ENCODE measurements at places on chromosomes 1 and 21.
A peak's percentile ranks its signal among the peaks of the same experiment; 100 is the strongest.

- DNase-seq, result peak; percentile 80
Observed at GRCh38 chr1:222711319-222712252, 705 bp downstream of the AIDA start.

- no peak for DNase-seq
Observed at GRCh38 chr1:143691971-143692529, 279.7 kb downstream of the FAM72C start.

DNA sequence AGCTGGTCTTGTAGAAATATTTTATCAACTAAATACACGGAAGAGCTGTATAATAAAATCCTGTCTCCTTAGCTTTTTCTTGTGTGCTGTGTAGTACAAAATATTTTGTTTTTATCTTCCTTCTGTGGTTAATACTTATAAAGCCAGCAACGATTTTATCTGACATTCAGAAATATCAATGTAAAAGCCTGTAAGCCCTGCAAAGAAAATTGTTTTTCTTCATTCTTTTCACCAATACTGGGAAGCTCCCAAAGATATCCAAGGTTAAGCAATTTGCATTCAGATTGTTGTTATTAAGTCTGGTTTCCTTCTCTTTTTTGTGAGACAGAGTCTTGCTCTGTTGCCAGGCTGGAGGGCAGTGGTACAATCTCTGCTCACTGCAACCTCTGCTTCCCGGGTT lies 38.0 kb upstream of the KIF26B start:
- no peak for DNase-seq

- no peak for DNase-seq
Observed at GRCh38 chr21:32710069-32710784, 17.6 kb downstream of the SYNJ1 start.

GRCh38 chr1:203567596-203567995 lies 59.0 kb upstream of the ATP2B4 start:
- no peak for DNase-seq

- DNase-seq, result peak; percentile 38
Observed at GRCh38 chr1:8424539-8425116, 106.7 kb downstream of the SLC45A1 start.

GRCh38 chr21:42112857-42113256 lies 41.7 kb downstream of the UMODL1 start:
- DNase-seq, result no peak

DNA sequence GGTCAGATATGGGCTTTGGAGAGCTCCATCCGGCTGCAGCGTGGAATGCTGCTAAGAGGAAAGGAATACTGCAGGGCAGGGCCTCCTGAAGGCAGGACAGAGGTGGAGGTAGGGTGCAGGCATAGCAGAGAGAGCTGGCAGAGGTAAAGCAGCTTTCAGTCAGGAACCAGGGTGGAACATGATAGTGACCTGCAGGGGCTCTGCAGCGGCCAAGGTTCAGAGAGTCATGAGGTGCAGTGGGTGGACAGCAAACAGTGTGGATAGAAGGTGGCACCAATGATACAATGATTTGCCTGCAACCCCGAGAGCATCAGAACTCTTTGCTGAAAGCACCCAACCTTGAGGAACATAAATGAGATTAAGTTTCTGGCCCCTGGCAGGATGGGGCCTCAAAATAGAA lies 119.3 kb downstream of the BEND5 start:
- no peak for DNase-seq

DNA sequence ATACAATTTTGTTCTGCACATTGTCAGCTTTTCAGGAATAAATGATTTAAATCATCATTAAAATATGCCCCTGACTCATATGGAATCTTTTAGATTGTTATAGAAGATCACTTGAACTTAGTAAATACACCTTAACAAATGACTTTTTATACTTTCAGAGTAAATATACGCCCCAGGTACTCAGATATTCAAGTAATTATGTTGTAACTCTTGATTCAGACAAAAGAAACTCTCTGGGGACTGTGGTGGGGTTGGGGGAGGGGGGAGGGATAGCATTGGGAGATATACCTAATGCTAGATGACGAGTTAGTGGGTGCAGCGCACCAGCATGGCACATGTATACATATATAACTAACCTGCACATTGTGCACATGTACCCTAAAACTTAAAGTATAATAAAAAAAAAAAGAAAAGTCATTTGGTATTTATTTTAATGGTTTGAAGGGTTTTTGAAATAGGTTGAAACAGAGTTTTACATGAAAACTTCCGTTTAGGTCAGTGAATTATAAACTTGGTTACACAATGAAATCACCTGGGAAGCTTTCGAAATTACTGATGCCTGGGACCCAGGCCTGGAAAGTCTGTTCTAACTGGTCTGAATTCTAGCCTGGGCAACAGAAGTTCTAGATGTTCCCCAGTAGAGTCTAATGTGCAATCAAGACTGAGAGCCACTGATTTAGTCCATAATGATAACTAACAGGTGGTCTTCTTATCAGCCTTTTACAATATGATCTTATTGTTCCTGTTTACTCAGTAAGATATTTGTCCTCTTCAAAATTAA lies 320.5 kb upstream of the NR5A2 start:
- no peak for DNase-seq

GRCh38 chr1:176445402-176445801 lies 17.6 kb upstream of the PAPPA2 start:
- DNase-seq, result no peak

DNA sequence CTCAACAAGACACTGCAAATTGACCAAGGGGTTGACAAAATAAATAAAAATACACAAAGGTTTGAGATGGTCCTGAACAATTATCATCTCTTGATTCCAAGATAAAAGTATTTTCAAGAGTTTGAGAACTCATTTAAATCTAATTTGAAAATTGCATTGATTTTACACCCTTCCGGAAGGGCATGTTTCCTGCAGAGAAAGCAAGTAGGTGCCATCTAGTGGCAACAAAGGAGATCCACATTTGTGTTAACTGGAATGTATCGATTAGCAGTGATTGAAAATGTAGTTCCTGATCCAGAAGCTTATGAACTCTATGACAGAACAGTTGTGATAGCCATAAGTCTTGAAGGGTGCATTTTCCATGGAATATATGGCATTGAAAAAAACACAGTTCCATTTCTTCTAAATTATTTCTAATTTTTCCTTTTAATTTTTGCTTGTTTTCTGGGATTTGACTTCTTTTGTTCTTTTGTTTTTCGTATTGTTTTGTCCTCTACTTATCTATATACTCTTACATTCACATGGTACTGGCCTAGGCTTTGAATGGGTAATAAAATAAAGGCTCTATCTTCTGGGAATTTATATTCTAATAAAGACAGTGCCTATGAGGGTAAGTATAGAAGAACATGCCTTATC lies 143.7 kb downstream of the DNM3 start:
- peak; percentile 44 for DNase-seq

- DNase-seq, result no peak
Observed at GRCh38 chr1:220742520-220742919, 5.6 kb upstream of the MTARC2 start.

- DNase-seq, result no peak
Observed at GRCh38 chr1:61386323-61386722, 304.0 kb downstream of the NFIA start.

- no peak for DNase-seq
Observed at GRCh38 chr1:201329801-201330200, 46.5 kb downstream of the PKP1 start.

GRCh38 chr1:216812966-216813365 lies 89.7 kb upstream of the ESRRG start:
- DNase-seq, result no peak

- peak; percentile 57 for DNase-seq
Observed at GRCh38 chr1:89454845-89455521, 69.6 kb upstream of the LRRC8B start.

DNA sequence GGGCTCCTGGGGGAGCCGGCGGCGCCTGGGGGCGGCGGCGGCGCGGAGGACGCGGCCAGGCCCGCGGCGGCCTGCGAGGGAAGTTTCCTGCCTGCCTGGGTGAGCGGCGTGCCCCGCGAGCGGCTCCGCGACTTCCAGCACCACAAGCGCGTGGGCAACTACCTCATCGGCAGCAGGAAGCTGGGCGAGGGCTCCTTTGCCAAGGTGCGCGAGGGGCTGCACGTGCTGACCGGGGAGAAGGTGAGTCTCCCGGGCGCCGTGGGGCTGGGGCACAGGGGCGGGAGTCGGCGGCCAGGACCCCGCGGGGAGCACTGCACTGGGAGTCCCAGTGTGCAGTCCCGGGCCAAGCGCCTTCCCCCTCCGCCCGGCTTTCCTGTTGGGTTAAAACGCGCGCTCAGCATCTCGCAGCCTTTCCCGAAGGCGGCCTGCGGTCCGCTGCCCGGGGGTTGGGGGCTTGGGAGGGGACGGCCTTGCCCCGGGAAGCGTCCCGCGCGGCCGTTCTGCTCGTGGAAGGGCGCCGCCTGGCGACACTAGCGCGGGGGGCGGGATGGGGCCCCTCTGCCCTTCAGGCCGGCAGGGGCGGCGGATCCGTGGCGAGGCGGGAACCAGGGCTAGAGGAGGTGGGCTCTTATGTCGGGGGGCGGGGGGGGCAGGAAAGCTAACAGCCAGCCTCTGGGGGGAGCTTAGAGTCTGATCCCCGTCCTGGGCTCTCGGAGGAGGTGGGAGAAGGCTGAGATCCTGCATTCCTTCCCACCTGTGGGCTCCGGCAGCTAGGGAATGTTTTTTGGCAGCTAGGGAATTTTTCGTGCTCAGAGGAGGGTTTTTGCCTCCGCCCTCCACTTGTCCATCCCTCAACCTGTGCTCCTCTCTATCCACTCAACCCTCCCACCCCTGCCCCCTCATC lies 1.1 kb downstream of the HUNK start:
- no peak for DNase-seq

- DNase-seq, result no peak
Observed at GRCh38 chr1:204463125-204464060, 31.2 kb downstream of the PIK3C2B start.

- no peak for DNase-seq
Observed at GRCh38 chr1:35184495-35185199, 8.3 kb downstream of the SFPQ start.

- DNase-seq, result no peak
Observed at GRCh38 chr1:161200992-161201835, 953 bp upstream of the NDUFS2 start.

GRCh38 chr1:93033029-93033428 lies 46.1 kb upstream of the MTF2 start:
- DNase-seq, result no peak

- DNase-seq, result no peak
Observed at GRCh38 chr1:245465666-245466065, 310.9 kb downstream of the KIF26B start.

GRCh38 chr1:119347858-119348257 lies 20.7 kb upstream of the HAO2 start:
- DNase-seq, result no peak

Measured in RWPE1 (cell line).